ENCODE measurements at places on chromosomes 16 and 17.
A peak's percentile ranks its signal among the peaks of the same experiment; 100 is the strongest.

DNA sequence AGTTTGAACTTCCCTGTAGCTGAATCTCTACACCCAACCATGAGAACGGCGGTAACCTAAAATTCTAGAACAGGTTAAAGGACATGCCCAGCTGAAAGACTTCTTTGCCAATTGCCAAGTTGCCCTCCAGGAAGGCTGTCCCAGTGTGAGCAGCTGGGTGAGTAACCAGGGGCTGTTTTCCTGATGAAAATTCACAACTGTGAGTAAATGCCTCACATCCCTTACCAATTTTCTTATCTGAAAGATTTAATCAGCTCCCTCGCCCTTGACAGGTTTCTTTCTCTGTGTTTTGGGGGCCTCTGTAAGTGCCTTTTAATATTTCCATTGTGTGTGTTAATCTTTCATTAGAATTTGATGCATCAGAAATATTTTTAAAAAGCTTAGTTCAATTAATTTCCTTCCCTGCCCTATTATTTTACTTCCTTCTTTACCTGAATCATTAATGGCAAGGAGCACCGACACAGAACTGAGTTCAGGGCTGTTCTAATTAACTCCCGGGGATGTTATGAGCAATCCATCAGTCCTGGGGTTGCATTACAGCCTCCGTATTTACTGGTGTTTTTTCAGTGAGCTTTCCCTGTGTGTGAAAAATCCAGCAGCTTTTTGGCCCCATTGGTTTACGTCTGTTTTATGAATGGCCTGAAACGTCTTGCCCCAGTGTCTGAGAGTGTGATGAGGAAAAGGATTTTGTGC is 152.9 kb downstream of the CLEC16A start:
- no peak for DNase-seq

DNA sequence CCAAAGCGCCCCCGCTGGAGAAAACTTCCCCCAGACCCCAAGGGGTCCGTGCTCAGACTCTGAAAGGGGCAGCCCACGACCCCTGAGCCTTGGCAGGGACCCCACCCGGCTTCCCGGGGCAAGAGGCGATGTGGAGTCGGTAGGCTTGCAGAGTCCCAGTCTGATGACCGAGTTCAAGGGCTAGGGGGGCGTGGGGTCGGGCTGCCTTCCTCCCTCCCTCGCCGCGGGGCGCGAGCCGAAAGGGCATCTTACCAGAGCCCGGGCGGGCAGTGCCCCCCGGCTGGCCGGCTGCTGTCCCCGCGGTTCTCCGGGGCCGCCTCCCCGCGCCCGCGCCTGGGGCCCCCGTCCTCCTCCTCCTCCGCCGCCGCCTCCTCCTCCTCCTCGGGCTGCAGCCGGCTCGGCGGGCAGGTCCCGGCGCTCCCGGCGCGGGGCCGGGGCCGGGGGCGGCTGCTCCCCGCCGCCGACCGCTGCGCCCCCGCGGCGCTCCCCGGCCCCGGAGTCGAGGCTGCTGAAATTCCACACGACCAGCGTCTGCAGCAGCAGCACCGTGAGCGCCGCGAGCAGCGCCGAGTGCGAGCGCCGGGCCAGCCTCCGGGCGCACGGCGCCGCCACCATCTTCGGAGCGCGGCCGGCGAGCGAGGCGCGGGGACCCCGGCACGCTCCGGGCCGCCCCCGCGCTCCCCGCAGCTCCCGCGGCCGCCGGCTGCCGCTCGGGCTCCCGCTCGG is 415 bp downstream of the XYLT1 start:
- DNase-seq, result no peak

DNA sequence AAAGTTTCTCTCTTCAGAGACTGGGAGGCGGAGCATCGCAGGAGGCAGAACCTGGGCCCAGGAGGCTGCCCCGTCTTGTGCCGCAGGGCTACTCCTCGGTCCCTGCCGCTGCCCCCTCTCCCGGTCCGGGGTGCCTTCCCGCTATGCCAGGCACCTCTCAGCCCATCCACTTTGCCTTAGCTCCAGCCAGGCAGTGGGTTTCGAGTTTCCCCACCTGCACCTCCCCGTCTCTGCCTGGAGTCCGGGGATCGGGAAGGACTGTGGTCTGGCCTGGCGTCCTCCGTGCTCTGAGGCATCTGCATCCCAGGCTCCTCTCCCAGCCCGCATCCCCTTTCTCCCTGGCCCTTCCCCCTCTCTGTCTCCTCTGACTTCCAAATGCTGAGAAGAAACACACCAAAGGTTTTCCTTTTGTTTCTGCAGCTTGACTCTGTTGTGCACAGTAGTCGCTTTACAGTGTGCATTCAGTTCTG is 26.8 kb upstream of the PIK3R6 start:
- DNase-seq, result no peak

GRCh38 chr17:15095935-15096334 is 169.2 kb downstream of the PMP22 start:
- no peak for DNase-seq

GRCh38 chr17:31738067-31738466 is 121.0 kb downstream of the COPRS start:
- DNase-seq, result no peak

GRCh38 chr16:48452991-48453760 is 68.0 kb upstream of the SIAH1 start:
- DNase-seq, result no peak

DNA sequence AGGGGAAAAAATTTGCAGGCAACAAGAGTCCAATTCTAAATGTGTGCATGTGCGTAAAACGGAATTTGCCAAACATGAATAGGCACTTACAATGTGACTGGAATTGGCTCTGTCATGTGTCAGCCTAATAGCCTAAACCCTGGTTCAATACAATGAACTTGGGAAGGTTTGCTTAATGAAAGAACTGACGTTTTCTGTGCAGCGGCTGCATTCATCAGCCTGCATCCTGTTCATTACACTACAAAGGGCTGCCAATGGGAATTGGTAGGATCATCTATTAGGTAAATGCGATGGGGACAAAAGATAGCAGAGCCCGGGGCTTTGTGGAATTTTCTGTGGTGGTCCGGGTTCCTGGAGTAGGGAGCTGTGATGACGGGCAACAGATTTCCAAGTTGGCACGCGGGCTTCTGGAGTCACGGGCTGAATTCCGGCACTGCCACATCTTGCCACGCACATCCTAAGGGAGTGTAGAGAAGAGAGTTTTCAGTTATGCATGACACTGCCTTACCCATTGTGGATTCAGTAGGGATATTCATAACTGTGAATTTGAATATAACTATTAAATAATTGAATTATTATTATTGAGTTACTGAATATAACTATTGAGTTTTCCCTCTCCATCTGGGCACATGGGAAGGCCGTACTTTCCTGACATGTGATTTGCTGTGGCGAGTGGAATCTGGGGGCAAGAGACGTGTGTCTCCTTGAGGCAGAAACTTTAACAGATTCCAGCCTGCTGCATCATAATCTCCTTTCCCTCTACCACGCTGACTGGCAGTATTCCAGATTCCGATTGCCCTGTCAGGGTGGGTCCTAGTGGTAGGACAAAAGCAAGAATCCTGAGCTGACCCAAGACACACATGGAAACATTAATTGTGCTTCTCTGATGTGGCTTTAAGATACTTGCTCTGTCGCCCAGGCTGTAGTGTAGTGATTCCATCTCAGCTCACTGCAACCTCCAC is 565.6 kb downstream of the WWOX start:
- DNase-seq, result no peak

- no peak for DNase-seq
Observed at GRCh38 chr17:29618272-29619065, 4.2 kb downstream of the CORO6 start.

GRCh38 chr16:84478172-84478947 is 26.1 kb downstream of the MEAK7 start:
- no peak for DNase-seq

- peak; percentile 31 for DNase-seq
Observed at GRCh38 chr16:27972500-27972899, 91.0 kb downstream of the GSG1L start.

DNA sequence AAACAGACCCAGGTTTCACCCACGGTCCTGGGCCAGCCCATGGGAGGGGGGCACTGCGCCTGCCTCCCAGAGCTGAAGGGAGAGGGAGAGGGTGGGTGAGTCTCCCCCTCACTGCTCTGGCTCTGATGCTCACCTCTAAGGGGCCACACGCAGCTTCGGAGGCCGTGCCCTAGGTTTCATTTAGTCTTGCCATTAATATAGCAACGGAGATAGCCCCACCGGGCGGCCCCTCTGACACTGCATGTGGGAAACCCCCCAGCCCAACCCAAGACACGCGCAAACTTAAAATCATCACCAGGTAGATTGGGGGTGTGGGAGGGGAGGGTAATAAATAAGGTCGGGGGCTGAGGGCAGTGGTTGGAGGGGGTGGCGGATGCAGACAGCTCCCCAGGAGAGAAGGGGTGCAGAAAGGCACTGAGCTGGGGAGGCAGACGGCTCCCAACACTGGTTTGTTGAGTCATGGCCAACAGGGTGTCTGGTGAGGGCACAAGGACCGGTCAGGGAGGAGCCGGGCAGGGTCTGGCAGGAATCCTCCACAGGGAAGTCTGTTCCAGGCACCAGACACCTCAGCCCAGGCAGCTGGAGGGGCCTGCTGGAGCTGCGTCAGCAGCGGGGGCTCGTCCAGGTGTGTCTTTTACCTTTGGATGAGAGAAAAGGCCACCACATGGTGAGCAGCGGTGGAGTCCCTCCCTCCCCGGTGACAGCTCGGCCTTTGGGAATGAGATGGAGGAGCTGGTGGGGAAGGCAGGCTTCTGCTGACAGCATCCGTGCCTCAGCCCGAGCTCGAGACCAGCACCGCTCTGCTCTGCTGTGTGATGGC is 32.0 kb upstream of the DOC2B start:
- no peak for DNase-seq

DNA sequence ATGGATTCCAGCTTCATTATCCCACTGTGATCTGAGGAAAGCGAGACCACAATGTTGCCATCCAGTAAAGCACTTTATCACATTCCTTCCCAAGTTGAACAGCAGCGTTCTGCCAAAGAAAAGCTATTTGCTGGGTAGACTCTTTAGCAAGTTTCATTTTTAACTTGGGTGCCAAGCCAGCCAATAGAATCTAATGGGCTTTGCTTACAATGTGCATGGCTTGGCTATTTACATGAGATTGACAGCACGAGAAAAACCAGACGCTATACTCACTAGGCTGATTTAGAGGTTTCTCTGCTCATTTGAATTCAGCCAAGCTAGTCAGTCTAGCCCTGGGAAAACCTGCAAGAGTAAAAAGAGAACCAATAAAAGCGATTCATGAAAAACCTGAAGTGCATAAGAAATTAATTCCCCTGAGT is 108.9 kb downstream of the CDH13 start:
- no peak for DNase-seq

DNA sequence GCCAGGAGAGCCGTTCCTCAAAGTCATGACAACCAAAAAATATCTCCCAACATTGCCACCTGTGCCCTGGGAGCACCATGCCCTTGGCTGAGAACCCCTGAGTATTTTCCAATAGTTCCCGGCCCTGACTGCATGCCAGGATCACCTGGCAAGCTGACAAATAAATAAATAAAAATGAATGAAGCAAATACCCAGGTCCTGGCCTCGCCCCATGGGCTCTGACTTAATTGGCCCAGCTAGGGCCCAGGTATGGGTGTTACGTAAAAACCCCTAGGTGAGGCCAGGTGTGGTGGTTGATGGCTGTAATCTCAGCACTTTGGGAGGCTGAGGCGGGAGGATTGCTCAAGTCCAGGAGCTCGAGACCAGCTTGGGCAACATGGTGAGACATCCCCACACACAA is 2.7 kb upstream of the C16orf74 start:
- no peak for DNase-seq
